ENCODE measurements at places on chromosomes 7 and 10.

- no peak for DNase-seq
Observed at GRCh38 chr10:74593470-74593869, 232.9 kb upstream of the KAT6B start.

DNA sequence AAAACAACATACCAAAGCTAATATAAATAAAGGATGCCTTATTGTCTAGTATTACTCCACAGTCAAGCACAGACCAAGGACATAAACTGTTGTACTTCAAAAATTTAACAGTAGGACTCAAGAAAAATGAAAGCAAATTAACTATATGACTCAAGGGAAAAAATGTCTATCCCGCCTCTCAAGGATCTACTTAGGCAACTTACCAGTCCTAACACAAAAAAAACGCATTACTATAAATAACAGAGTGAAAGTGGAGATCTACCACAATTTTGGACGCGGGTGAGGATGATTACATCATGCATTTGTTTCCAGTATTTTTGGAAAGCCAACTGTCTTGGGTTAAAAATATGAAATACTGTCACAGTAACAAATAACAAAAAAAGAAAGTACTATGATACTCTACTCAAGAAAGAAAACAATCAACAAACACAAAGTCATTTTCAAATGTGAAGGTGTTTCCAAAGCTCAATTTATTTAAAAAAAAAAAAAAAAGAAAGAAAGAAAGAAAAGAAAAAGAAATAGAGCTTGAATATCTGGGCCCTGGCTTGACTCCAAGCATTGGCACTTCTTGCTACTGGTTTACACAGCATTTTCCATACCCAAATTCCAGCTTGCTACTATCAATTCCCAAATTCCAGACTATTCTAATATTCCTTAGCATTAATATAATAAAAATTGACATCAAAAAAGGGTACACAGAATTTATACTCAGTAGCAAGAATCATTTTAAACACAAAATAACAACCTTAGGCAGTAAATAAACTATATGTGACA lies 99.4 kb downstream of the RSU1 start:
- DNase-seq: no peak

- DNase-seq: no peak
Observed at GRCh38 chr7:128826512-128826911, 3.7 kb upstream of the FLNC start.

DNA sequence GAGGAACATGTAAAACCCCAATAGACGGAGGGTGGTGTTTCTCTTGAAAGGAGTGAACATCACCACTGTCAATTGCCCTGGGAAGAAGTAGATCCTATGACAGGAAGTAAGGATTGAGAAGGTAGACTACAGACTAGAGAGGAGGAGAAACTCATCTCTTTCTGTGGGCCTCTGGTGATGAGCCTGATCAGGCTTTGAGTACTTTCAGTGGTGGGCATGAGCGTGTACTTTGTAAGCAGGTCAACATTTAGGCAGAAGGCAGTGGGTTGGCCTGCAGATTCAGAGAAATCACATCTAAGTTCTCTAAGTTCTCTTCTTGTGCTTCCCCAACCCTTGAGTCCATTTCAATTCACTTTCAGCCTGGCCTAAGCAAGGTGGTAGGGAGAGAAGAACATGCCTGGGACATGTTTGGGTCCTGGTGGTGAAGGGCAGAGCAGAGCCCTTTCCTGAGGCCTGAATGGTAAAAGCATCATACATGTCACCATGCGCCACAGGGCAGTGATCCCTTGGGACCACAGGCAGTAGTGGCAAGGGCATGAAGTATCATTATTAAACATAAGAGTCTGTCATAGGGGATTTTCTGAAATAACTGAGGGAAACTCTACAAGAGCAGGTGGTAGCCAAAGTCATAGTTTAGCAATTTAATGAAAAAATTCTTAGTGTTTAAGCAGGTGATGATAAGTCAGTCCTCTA lies 56.4 kb upstream of the ANKRD1 start:
- DNase-seq: no peak

GRCh38 chr7:39952803-39953202 lies 2.7 kb downstream of the CDK13 start:
- DNase-seq: no peak

DNA sequence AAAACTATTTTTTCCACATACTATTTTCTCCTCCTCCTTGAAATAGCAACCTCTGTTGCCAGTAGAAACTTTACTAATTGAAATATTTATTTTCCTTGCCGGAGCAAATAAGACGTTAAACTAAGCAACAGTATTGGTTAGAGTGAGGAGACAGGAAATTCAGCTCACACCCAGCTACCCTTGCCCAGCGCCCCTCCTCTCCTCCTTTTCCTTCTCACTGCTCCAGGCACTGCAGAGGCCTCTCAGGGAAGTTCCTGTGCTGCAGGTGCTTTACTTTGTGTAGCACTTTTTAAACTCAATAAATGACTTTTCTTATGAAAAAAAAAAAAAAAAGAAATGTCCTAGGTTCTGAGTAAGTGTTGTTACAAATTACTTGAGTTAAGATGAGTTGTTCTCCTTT lies 134.0 kb downstream of the SEMA3E start:
- no peak for DNase-seq

- DNase-seq: no peak
Observed at GRCh38 chr7:132397070-132397469, 179.2 kb downstream of the PLXNA4 start.

DNA sequence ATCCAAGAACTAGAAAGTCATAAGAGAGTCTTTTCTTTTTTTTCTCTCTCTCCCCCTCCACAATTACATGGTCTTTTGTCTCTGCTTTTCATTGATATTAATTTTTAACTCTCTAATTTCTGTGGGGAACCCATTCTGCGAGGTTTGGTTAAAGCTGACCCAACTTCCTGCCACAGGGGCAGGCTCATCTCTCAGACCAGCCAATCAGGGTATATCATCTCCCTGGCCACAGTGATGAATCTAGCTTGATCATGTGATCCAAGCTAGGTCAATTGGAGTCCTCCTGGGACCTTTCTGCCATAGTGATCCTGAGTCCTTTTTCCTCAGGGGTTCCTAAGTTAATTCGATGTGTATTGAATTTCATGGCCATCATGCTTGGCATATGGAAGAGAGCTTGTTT lies 38.0 kb upstream of the TRUB1 start:
- DNase-seq: no peak

- DNase-seq: no peak
Observed at GRCh38 chr10:44390585-44391072, 5.7 kb upstream of the CXCL12 start.

DNA sequence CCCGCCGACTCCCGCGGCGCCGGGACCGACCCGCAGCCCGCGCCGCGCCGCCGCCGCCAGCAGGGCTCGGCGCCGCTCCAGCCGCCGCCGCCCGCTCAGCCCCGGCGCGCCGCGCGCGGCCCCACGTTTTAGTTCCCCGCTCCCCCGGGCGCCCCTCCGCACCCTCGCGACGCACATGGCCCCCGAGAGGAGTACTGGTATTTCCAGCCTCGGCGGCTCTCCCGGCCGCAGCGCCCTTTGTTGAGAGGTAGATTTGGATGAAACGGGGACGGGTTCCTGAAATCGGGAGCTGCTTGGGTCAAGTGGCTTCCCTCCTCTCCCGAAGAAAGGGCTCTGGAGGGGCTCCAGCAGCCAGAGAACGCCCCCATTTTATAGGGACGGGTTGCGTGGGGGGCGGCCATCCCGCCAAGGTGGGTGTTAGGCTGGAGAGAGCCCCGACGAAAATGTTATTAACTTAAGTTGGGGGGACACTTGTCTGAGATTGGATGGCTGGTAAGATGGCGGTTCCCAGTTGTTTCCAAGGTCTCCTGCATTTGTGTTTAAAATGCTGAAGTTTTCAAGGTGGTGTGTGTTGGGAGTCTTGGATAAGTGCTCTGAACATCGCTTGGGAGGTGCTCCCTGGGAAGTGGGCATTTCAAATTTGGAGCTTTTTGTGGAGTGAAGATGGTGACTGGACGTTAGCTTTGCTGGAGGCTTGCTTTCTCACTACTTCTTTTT lies 1.2 kb downstream of the BMI1 start:
- peak; percentile 32 for DNase-seq

GRCh38 chr10:113767222-113767621 lies 15.7 kb downstream of the PLEKHS1 start:
- DNase-seq: no peak

Measured in A549 (cell line).